ENCODE measurements at places on chromosomes 6 and 20.

GRCh38 chr20:45044084-45044573 is 56.8 kb downstream of the KCNS1 start:
- peak; percentile 66 for DNase-seq

DNA sequence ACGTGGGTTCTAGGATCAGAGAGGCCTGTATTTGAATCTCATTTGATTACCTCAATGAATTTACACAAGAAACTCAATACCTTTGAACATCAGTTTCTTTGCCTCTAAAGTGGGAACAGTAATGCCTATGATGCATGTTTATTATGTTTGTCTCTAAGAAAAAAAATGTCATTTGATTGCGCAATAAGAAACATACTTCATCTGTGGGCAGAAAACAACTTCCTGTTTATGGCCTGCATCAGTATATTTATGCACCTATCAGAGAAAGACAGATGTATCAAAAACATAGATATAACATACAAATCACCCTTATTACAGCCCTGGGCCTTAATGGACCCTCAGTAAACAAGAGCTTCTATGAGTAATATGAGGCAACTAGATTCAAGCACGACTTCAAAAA is 516.4 kb upstream of the ARID1B start:
- no peak for DNase-seq

DNA sequence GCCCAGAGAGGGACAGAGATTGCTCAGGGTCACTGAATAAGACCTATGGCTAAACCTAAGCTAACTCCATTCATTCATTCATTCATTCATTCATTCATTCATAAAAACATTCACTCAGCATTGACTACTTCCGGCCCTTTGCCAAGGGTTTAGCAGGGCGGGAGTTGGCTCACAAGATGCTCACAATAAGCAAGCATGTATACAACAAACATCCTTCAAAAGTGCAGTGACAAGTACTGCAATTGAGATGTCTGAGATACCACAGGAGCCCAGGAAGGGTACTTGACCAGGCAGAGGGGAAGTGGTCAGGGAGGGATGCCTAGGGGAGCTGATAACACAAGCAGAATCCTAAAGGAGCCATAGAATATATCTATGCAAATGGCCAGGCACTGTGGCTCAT is 18.2 kb upstream of the KIAA1755 start:
- DNase-seq: no peak

DNA sequence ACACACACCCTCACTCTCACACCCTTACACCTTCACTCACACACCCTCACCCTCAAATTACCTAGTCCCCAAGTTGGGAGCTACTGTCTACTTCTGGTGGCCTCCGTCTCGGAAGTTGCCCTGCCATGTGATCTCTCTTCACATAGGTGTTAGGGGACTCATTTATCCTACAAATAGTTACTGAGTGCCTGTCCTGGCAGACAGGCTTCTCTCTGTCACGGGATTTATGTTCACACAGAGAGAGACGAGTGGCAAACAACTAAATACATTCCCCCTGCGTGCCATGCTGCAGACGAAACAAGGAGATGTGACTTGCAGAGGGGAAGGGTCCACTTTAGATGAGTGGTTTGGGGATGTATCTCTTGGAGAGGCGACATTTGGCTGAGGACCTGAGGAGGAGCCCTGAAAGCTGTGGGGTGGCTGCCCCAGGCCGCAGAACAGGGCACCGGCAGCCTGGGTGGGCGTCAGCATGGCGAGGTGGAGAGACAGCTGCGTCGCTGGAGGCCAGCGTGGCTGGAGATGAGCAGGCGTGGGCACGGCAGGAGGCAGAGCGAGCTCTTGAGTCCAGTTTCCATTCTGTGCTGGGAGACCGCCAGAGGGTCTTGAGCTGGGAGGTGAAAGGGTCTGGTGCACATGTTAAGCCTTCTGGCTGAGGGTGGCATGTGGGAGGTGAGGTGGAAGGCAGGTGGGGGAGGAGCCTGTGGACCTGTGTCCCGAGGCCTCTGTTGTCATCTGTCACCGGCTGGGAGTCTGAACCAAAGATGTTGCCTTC is 17.2 kb downstream of the DYNLT1 start:
- DNase-seq: no peak

DNA sequence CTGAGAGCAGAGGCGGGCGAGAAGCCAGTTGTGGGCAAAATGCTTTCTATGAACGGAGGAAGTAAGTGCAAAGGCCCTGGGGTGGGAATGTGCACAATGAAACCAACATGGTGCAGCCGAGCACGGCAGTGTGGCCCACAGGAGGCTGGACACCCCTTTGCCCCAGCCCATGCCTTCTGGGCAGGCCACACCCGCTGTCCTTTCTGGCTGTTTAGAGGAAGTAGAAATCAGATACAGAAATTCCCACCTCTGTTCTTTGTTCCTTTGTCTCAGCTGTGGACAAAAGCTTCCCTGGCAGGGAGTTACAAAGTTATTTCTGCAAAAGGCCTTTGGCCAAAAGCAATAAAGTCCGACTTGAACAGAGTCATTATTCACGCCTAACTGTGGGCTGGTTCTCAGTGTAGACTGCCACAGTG is 11.9 kb downstream of the SULF2 start:
- DNase-seq: no peak

DNA sequence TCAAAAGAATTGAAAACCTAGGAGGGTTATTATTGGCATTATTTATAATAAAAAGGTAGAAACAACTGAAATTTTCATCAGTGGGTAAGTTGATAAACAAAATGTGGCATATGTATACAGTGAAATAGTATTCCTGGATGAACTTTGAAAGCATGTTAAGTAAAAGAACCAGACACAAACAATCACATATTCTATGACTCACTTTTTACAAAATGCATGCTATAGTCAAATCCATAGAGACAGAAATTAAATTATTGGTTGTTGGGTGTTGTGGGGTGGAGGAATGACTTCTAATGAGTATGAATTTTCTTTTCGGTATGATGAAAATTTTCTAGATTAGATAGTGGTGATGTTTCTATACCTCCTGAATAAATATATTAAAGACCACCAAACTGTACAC is 94.6 kb downstream of the LRRC1 start:
- DNase-seq: no peak

GRCh38 chr6:136932599-136932998 is 10.5 kb downstream of the SLC35D3 start:
- no peak for DNase-seq

DNA sequence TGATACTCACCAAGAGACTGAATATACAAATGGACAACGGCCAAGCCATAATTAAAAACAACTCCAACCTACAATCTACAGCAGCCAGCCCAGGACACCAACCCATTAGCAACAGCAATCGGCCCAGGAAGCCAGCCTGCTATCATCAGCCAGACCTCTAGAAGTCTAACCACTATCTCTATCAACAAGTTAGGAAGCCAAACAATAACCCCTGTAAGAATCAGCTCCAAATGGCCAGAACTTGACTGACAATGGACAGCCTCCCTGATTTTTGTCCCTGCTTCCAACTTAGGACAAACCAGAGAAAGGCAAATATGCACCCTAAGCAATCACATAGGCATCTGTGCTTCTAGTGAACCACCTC is 511.8 kb upstream of the JARID2 start:
- no peak for DNase-seq

- DNase-seq: no peak
Observed at GRCh38 chr6:21750575-21750974, 157.0 kb downstream of the SOX4 start.

DNA sequence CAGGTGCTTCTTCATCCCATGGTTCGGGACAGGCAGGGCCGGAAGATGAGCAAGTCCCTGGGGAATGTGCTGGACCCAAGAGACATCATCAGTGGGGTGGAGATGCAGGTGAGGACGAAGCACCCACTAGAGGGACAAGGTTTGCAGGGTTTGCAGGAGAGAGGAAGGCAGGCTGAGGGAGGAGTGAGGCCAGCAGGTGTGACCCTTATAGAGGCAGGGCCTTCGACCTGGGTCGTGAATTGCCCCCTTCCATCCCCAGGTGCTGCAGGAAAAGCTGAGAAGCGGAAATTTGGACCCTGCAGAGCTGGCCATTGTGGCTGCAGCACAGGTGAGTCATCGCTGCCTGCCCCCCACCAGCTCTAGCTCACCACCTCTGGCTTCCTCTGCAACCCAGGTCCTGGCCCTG is 8.4 kb downstream of the VARS2 start:
- no peak for DNase-seq

GRCh38 chr6:170476360-170476759 is 76.7 kb downstream of the PSMB1 start:
- no peak for DNase-seq

- DNase-seq: no peak
Observed at GRCh38 chr6:121717686-121718085, 282.2 kb downstream of the GJA1 start.

DNA sequence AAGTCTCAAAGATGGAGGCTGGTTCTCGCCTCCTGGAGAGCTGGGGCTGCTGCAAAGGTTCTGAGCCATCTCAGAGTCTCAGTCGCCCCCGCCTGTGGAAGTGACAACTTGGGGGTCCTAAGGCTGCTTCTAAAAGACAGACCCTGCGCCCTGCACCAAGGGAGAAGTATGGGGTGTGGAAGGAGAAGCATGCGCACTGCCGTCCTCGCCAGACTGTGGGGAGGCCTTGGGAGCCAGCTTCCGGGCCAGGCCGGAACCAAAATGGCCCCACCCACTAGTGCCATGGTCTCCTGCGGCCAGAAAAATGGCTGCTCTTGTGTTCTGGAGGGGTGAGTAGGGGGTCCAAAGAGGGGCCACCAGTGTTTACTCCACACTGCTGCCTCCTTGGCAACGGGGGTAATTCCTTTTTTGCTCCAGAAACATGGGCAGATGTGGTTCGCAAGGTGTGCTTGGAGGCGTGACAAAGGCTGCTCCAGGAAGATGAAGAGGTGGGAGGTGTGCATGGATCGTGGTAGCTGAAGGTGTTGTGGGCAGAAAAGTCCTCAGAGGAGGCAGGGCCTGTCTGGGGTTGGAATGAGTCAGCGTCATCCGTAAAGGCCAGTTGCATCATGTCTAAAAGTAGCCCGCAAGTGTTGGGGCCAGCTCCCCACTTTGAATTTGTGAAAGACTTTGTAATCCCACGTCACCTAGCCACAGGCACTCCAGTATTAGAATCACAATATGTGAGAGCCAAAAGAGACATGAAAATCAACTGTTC is 329.8 kb upstream of the SOX4 start:
- DNase-seq: no peak

GRCh38 chr20:21832442-21833385 is 127.2 kb downstream of the PAX1 start:
- no peak for DNase-seq

GRCh38 chr6:30981942-30982772 is 1.4 kb upstream of the MUC21 start:
- DNase-seq: no peak

DNA sequence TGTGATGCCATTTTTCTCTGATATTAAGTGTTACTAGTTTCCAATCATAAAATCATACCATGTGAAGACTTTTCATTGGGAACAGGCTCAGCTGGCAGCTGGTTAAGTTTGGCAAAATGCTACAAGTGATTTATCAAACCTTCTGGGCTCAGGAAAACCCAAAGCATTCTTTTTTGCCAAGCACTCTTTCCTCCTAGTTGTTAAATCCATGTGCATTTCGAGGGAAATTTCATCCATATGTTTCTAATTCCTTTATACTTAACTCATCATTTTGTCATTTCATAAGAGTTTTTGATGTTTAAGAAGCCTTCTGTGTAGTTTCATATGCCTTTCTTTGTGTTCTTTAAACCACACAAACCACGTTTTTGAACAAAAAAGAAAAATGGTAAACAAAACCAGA is 217.6 kb upstream of the PDE10A start:
- DNase-seq: no peak

- no peak for DNase-seq
Observed at GRCh38 chr6:165685302-165685701, 22.3 kb upstream of the PDE10A start.
